Fibroblast of villous mesenchyme (primary cell): ENCODE measurements at places on chromosomes 3 and 15. TPM values are rescaled to one million over a fixed set of nuclear protein-coding genes. Genes with fewer than 3 reads are reported as not detected.

GRCh38 chr3:78832785-78833204, 935.0 kb downstream of the ROBO1 start:
- no peak for DNase-seq

DNA sequence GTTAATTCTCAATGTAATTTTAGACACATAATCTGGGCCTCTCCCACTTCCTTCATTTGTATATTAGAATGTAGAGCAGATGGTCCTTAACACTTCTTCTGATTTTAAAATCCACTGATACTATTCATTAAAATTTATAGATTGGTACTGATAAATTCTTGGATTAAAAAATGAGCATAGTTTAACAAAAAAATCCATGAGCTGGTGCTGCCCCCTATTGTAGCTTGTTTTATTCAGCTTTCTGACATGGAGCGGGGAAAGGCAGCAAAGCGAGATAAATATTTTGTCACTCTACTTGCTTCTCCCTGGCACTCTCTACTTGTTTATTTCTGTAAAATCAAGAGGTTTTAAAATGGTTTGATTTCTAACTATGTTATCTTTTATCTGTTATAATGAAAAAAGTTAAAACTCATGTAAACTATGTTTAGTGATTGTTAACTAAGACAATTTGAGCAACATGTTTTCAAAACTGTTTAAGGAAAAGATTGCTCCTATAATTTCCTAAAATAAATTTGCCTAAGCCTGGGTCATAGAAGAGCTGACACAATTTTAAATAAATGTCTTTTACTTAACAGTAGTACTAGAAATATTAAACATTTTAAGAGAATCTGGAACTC, 26.5 kb upstream of the PLOD2 start:
- DNase-seq = peak; percentile 48

DNA sequence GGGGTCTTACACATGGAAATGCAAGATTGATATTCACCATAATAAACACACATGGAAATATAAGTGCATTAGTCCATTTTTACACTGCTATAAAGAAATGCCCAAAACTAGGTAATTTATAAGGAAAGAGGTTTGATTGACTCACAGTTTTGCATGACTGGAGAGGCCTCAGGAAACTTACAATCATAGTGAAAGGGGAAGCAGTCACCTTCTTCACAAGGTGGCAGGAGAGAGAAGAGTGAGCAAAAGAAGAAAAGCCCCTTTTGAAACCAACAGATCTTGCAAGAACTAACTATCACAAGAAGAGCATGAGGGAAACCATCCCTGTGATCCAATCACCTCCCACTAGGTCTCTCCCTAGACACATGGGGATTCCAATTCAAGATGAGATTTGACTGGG, 111.7 kb upstream of the TP63 start:
- no peak for DNase-seq

- DNase-seq = peak; percentile 88
Observed at GRCh38 chr3:28376424-28376823, 27.8 kb upstream of the AZI2 start.

The MAGEL2 gene
- not detected in 2 replicates for total RNA-seq

DNA sequence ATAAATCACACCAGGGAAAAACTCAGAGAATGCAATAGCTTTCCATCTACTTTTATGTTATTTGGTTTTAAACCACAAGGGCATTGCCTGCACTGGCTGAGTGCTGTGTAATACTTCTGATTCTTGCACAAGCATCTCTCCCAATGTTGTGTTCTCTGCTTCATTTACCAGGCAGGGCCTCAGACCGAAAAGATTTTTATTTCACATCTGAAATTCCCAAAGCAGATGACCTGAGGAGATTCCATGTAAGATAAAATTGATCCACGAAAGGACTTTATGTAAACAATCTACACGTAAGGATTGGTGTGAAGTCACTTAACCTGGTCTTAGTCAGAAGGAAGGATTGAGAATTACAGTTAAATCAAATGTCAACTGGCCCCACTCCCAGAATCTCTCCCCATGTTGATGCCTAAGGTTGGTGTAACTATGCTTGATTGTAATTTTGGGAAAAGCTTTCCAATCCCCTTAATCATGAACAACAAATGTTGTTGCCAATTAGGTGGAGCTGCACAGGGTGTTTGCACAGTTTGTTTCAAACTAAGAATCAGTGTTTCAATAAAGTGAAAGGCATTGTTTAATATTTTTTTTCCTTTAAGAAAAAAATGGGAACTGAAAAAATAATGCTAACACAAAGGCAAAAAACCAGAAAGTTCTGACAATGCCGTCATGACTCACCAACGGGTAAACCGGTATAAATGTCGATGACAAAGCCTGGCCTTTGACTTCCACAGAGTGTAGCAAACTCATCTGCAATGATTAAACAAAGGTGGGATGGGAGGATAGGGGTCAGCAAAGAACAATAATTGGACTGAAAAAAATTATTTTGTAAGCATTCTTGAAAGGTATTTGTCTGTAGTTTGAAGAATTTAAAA, 128.6 kb downstream of the DUT start:
- DNase-seq = peak; percentile 92
